Stimulated activated naive CD8-positive, alpha-beta T cell treated with anti-CD3 and anti-CD28 coated beads, Interleukin-15, Interleukin-2, amounts not matched to agents 100 U/mL and 50 U/mL, for 24 hours (primary cell): ENCODE measurements at places on chromosomes 1 and 21.

DNA sequence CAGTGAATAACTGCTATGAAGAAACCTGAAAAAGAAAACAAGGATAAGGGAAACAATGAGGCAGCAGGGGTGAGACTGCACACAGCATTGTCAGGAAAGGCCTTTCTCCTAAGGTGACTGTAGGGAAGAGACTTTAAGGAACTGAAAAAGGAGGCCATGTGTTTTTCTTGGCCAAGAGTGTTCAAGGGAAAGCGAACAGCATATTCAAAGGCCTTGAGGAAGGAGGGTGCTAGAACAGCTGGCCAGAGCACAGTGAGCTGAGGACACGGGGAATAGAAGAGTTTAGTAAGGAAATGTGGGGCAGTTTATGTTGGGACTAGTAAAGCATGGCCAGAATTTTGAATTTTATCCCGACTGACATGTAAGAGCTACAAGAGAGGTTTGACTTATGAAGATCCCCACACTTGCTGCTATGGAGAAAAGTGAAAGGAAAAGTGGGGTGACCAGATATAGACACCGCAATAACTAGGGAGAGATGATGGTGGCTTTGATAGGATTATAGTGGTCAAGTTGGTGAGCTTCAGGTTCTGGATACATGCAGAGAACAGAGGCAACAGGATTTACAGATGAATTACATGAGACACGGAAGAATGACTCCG is 1.4 kb downstream of the RWDD2B start:
- DNase-seq = no peak

DNA sequence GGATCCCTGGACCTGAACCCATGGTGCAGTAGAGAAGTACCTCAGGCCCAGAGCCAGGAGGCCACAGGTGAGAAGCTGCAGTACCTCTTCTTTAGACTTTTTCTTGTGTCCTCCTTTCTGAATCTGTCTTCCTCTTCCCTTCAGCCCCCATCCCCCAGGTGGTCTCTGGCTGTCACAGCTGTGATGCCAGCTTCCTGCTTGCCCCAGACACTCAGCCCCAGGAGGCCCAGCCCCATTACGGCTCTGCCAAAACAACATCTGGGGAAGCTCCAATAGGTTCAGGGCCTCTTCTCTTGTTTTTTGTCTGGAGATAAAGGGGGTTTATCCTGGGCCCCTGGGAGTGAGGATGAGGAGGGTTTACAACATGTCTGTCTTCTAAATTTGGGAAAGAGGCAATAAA is 9.5 kb upstream of the BTG2 start:
- DNase-seq = no peak

DNA sequence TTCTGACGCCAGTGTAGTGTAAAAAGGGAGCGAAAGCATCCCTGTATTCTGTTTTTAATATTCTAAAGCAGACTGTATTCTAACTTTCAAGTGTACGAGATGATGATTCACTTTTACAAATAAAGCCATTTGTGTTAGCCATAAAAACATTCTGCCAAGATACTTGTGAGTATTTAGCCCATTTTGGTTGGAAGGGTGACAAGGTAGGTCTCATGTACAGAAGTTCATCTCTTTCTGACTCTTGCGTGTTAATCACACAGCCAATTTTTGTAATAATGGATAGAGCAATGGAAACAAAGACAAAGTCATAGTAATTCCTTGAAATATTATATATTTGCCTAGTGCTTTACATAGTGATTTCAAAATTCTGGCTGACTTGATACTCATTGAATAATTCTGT is 125.3 kb upstream of the GREM2 start:
- DNase-seq = no peak

DNA sequence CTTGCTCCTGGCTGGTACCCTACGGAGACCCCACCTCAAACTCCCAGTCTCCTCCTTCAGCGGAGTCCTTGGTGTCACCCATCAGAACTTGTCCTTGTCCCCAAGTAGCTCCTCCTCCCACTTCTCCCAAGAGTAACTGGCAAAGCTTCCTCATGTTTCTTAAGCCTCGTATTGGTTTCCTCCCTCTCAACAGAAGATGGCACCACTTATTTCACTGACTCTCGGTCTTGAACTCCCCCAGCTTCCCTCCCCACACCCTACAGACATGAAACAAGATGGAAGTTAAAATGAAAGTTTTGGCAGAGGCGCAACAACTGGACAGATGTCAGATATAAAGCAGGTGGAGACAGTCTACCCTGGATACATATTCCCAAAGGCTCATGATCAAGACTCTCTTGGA is 13.4 kb downstream of the RAB7B start:
- DNase-seq = no peak

DNA sequence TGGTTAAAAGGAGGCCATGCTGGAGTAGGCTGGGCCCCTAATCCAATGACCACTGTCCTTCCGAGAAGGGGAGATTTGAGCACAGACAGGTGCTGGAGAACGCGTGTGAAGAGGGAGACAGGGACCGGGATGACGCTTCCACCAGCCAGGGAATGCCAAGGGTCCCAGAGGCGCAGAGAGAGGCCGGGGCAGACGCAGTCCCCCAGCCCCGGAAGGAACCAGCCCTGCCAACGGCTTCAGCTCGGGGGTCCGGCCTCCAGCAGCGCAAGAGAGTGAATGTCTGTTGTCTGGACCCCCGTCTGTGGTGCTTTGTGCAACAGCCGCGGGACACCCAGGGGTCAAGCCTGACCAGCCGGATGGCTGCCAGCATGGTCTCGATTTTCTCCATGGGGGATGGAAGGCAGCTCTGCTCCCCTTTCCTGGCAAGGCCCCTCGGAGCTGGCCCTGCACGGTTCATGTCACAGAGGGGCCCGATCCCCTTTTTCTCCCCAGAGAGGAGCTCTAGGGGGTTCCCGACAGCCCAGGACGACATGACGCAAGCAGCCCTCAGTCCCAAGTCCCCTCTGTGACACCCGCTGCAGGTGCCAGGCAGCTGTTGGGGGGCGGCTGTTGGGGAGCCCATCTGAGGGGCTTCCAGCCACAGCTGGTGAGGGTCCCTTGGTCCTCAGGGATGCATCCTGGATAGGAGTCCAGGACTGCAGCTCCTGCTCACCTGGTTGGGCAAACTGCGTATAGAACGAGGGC is 73.5 kb downstream of the SIK1 start:
- DNase-seq = no peak

DNA sequence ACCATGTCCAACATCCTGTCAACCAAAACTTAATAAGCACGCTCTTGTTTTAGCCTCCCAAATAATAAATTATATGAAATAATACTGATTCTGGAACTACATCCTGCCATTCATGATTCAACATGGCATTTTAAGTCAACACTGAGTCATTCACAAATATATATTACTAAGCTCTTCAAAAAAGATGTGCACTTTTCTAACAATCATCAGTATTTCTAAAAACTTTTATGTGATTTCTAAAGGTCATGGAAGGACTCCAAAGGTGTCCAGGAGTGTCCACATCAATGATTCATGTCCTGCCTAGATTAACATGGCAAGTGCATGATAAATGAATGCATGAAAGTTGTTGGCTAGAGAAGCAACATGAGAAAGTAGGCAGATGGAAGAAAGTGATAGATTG is 51.6 kb downstream of the NEGR1 start:
- no peak for DNase-seq

- no peak for DNase-seq
Observed at GRCh38 chr21:45157932-45158331, 83.6 kb downstream of the ADARB1 start.

DNA sequence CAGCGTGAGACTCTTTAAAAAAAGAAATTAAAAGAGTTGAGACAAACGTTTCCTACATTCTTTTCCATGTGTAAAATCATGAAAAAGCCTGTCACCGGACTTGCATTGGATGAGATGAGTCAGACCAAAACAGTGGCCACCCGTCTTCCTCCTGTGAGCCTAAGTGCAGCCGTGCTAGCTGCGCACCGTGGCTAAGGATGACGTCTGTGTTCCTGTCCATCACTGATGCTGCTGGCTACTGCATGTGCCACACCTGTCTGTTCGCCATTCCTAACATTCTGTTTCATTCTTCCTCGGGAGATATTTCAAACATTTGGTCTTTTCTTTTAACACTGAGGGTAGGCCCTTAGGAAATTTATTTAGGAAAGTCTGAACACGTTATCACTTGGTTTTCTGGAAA is 31.2 kb downstream of the IFNAR1 start:
- DNase-seq = no peak

- no peak for DNase-seq
Observed at GRCh38 chr1:159152031-159152430, 19.4 kb upstream of the CADM3 start.

DNA sequence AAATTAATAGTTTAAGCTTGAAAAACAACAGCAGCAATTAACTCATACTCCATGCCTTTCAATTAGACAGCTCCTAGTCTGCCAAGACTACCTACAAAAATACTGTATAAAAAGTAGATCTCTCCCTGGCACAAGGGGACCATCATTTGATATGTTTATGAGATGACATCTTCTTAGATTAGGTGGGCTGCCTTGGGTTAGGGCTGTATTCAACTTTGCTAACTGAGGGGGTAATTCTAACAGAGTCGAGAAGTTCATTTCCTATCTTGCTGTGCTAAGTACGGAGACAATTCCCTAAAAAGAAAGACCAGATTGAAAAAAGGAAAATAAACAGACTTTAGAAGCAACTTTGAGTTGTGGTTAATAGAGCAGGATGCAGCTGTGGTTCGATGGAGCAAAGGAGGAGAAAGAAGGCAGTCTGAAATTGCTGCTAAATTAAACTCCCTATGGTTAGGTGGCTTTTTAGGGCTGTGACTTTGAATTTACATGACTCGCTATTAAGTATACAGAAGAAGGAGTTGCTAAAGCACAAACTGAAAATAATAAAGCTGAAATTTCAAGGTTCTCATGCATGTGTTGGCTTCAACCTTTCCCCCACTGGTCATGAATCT is 75.4 kb downstream of the CDC7 start:
- no peak for DNase-seq

DNA sequence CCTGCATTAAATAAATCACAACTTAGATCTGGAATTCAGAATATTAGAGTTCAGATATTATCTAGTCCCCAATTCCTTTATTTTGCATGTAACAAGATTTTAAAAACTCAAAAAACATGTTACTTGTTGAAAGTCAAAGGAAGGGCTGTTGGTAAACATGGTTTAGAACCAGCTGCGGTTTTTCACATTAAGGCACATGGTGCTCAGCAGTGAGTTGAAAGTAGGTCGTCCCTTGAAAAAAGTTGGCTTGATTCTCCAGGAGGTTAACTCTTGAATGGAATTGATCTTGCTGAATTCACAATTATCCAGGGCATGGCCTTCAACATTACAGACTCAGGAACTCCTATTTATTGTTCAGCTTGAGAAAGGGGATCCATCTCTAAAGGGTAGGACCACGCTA is 277.1 kb upstream of the DUSP10 start:
- no peak for DNase-seq

GRCh38 chr1:14600405-14601112 is 2.1 kb downstream of the KAZN start:
- DNase-seq = no peak

DNA sequence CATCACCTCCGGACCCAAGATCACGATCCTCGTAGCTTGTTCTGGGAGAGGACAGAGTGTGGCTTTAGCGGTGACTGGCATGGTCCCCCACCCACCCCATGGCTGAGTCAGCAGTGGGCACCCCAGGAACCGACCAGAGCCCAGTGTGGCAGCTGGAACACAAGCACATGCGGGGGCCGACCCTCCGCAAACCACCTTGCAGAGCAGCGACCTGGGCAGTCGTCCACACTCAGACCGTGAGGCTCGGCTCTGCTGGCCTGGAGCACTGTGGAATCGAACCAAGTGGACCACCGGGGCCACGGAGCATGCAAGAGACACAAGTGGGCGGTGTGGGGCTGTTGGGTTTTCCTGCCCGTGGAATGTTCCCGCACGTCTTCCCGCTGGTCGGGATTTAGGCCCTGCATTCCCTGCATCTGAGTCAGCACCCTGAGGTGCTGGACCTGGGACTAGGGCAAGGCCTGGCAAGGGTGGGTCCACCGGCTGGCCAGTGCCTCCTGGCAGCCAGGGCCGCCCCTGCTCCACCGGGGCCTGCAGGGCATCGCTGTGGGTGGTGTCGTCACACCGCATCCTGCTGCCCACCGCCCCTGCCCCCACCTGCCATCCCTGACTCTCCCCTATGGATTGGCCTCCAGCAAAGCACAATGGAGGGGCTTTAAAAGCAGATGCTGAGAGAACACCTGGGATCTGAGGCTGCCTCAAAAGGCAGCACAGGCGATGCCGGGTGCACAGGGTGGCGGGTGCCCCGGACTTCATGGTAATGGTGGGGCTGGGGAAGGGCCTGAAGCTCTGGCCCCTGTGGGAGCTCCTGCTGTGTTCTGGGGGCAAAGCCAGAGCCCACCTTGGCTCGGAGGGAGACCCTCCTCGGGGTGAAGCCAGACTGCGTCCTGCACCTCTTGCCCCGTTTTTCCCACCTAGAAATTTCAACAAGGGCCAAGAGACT is 18.5 kb downstream of the MORN1 start:
- no peak for DNase-seq

DNA sequence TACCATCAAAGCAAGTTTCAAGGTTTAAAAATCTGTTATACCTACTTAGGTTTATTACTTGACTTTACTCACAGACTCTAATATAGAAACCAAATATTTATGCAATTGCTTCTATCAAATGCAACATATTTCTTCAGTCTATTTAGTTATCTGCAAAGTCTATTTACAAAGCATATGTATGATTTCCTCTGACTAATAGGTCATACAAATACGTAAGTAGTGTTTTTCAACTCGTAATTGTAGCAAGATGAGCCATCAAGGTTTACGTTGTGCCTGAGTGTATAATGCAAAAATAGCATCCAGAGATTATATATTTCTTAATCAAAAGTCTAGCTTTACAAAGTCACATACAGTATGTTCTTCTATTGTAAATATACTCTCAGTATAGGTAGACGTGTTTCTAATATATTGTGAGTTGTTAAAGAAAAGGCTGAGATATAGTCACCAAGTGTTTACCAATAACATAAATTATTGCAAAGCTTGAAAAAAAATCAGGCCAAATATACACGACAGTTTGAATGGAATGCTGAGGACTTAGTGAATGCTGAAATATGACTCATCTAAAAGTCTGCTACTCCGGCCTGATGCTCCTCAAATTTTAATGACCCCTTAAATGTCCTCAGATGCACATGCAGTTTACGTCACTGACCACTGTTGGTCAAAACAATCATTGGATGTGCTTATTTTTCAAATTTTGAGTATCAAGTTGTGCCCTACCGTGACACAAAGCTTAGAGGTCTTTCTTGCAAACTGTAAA is 48.4 kb downstream of the ADAMTS5 start:
- no peak for DNase-seq

DNA sequence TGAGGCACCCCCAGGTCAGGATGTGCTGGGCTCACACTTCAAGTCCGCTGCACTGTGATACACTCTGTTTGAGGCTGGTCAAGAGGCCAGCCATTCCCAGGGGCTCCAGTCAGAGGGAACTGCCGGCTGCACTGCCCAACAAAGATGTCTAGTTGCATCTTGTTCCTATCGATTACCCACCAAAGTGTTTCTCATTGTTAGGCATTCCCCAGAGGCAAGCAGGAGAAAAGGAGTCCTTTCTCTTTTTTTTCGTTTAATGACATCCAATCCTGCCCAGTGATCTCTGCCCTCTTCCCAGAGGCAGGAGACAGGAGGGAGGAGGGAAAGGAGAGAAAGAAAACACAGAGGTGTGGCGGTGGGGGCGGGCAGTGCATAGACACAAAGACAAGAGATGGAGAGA is 150.4 kb downstream of the OMA1 start:
- DNase-seq = no peak
